ENCODE measurements at places on chromosomes 12 and 14. TPM values are rescaled to one million over a fixed set of nuclear protein-coding genes. Genes with fewer than 3 reads are reported as not detected.

- DNase-seq, result no peak
Observed at GRCh38 chr14:82546401-82546800, 1012.7 kb upstream of the SEL1L start.

- DNase-seq, result no peak
Observed at GRCh38 chr14:73392329-73393257, 65.8 kb downstream of the NUMB start.

GRCh38 chr12:4240161-4240783 is 33.3 kb upstream of the CCND2 start:
- no peak for DNase-seq

DNA sequence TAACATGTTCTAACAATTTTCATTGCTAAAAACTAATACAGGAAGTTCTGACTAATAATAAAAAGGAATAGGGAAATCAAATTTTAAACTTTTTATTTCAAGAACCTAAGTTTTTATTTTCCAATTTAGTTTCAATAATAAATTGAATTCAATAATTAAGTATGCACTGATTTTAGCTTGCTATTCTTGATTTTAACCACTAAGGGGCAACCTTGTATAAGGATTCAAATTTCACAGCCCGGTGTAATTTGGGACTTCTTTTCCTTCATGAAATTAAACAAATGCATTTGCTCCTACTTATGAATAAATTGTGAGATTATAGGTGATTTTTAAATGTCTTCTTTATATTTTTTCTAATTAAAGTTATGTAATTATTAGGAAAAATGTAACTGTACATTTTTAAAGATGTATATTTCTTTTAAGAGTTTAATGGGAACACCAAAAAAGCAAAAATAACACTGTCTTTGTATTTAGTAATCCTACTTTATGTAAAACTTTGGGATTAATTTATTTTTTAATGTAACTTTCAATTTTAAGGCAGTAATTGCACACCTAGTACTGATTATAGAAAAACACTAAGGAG is 241.4 kb upstream of the PDZRN4 start:
- no peak for DNase-seq

DNA sequence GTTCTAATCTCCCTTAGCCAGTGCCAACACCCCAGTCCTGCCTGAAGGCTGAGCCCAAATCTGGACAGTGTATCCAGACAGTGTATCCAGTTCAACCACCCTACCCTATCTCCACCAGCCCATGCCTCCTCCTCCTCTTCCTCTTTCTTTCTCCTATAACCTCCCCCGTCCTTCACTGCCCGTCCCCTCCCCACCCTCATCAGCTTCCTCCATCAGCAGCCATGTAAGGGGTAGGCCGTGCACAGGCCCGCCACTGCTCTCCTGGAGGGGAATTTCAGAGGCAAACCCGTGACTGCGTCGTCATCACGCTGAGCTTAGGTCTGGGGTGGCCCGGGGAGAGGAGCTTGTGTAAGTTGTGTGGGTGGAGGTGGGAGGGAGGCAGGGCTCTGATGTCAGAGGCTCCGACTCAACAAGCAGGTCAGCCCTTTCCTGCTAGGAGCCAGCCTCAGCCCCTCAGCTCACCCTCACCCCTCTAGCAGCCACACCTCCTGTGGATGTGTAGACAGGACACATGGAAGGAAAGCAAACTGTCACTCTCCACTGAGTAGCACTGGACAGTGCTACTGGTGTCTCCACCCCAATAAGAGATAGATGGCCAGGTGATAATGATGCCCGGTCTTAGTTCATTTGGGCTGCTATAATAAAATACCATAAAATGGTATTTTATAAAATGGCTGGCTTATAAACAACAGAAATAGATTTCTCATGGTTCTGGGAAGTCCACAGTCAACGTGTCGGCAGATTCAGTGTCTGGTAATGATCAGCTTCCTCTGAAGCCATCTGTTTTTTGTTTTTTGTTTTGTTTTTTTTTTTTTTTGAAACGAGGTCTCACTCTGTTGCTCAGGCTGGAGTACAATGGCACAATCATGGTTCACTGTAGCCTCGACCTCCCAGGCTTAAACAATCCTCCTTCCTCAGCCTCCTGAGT is 50.5 kb downstream of the IRF2BPL start:
- peak; percentile 79 for DNase-seq

DNA sequence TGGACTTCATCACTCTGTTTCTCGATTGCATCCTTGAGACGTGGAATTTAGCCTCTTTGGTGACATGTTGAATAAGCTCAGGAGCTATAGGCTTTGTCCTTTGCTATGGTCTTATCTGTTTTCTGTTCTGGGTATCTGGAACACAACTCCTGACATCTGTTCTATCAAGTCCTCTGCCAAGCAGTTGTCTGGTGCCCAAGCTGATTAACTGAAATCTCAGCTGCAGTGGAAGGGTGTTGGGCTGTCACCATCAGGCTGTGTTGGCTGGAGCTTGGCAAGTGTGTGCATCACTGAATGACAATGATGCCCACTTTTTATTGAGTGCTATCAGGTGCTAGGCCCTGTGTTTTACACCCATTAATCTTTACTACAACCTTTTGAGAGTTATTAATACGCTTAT is 77.8 kb downstream of the SMOC1 start:
- no peak for DNase-seq

GRCh38 chr12:68786929-68787328 is 21.0 kb upstream of the MDM2 start:
- DNase-seq, result no peak

GRCh38 chr12:87074781-87075180 is 818.6 kb upstream of the MGAT4C start:
- DNase-seq, result no peak

DNA sequence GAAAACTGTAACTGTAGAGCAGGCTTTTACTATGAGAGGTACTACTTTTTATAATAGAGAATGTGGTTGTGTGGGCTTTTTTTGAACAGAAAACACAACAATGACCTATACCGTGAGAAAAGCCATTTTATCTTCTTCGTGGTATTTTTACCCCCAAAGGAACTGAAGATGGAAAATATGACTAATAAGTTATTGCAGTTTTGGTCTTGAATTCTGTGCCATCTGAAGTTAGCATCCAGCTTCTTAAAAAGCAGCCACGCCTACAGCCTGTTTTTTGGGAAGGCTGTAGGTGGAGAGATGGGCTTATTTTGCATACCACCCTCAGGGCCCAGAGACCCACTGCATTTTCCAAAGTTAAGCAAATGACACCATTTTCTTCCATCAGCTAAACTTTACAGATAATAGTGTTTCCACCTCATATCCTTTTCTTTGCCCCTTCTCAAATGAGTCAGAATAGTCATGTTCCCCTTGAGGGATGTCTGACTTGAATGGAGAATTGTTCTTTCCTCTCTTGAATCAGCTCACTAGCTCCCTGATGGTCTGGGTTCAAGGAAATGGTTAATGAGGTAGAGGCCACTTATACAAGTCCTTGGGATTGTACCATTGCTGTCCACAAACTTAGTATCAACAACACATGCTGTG is 53.0 kb downstream of the TBC1D30 start:
- DNase-seq, result no peak

- DNase-seq, result no peak
Observed at GRCh38 chr14:32426028-32426427, 96.9 kb downstream of the AKAP6 start.

GRCh38 chr14:76293923-76294322 is 82.0 kb upstream of the ESRRB start:
- peak; percentile 83 for DNase-seq

- DNase-seq, result no peak
Observed at GRCh38 chr14:20333494-20333841, 389 bp upstream of the CCNB1IP1 start.

GRCh38 chr12:132847363-132848356 is 19.0 kb upstream of the GOLGA3 start:
- DNase-seq, result no peak

DNA sequence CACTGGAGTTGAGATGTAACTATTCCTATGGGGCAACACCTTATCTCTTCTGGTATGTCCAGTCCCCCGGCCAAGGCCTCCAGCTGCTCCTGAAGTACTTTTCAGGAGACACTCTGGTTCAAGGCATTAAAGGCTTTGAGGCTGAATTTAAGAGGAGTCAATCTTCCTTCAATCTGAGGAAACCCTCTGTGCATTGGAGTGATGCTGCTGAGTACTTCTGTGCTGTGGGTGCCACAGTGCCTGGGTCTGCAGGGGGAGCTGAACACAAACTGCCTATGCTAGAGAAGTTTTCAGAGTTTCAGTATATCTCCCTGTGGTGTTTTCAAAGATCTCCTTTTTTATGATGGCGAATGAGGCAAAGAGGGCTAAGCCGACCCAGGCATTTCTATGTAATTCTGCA is 179.2 kb upstream of the OR4E1 start:
- no peak for DNase-seq

DNA sequence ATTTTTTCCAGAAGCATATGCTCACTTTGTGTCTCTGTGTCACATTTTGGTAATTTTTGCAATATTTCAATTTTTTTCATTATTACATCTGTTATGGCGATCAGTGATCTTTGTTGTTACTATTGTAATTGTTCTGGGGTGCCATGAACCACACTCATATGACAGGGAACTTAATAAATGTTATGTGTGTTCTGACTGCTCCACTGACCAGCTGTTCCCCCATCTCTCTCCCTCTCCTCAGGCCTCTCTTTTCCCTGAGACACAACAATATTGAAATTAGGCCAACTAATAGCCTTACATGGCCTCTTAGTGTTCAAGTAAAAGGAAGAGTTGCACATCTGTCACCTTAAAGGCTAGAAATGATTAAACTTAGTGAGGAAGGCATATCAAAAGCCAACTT is 46.0 kb downstream of the SCN8A start:
- DNase-seq, result no peak

GRCh38 chr12:98062464-98063245 is 452.7 kb upstream of the TMPO start:
- no peak for DNase-seq

GRCh38 chr12:124694846-124695497 is 127.6 kb upstream of the NCOR2 start:
- peak; percentile 90 for DNase-seq

GRCh38 chr14:50031602-50032313 is 84.6 kb downstream of the VCPKMT start:
- DNase-seq, result no peak

- no peak for DNase-seq
Observed at GRCh38 chr14:99391671-99392070, 89.0 kb downstream of the SETD3 start.

DNA sequence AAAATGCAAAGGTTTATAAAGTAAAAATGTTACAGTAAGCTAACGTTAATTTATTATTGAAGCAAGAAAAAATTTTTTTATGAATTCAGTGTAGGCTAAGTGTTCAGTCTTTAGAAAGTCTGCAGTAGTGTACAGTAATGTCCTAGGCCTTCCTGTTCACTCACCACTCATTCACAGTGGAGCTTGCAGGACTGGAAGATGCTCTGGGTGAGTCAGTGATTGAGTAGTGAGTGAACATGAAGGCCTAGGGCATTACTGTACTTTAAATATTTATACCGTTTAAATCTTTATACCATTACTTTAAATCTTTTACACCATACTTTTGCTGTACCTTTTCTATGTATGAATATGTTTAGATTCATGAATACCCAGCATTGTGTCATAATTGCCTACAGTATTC is 120.3 kb upstream of the SLC38A4 start:
- DNase-seq, result no peak

Gene FAM181A
- not detected for polyA plus RNA-seq

Gene FAM222A
- polyA plus RNA-seq, result 12.5 TPM

Gene MUCL1
- not detected for polyA plus RNA-seq

Gene DEPDC4
- 1.1 TPM for polyA plus RNA-seq

Gene INTS13
- polyA plus RNA-seq, result 17.2 TPM

Gene SYT10
- polyA plus RNA-seq, result 0.30 TPM

Gene MON2
- polyA plus RNA-seq, result 11.6 TPM

Gene AP4S1
- polyA plus RNA-seq, result 9.0 TPM

Gene TTC7B
- 23.4 TPM for polyA plus RNA-seq

Gene VDR
- 19.1 TPM for polyA plus RNA-seq

Gene DTD2
- 7.7 TPM for polyA plus RNA-seq
